ENCODE measurements at places on chromosomes 4 and X. TPM values are rescaled to one million over a fixed set of nuclear protein-coding genes. Genes with fewer than 3 reads are reported as not detected.
A peak's percentile ranks its signal among the peaks of the same experiment; 100 is the strongest.

The SRPK3 gene
- not detected for total RNA-seq

DNA sequence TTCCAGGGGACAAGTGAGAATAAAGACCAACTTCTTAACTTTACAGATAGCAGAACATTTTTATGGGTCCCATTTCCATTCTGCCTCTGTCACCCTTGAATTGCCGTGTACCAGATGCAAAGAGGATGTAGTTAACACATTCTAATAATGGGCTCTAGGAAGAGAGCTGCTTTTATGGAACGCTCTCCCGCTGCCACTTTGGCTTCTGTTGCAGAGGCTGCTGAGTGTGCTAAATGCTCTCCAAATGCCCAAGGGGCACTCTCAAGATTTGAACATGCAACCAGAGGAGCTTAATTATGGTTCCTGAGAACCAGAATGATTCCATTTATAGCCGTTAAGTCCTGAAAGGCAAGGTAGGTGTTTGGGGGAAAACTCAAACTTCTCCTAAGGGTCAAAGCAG is 28.1 kb upstream of the GPC3 start:
- H3K4me1 ChIP-seq: no peaks in the 10 kb centered on the region
- no peaks in the 10 kb centered on the region for H3K27me3 ChIP-seq
- DNase-seq: no peak
- H3K36me3 ChIP-seq: no peaks in the 10 kb centered on the region

DNA sequence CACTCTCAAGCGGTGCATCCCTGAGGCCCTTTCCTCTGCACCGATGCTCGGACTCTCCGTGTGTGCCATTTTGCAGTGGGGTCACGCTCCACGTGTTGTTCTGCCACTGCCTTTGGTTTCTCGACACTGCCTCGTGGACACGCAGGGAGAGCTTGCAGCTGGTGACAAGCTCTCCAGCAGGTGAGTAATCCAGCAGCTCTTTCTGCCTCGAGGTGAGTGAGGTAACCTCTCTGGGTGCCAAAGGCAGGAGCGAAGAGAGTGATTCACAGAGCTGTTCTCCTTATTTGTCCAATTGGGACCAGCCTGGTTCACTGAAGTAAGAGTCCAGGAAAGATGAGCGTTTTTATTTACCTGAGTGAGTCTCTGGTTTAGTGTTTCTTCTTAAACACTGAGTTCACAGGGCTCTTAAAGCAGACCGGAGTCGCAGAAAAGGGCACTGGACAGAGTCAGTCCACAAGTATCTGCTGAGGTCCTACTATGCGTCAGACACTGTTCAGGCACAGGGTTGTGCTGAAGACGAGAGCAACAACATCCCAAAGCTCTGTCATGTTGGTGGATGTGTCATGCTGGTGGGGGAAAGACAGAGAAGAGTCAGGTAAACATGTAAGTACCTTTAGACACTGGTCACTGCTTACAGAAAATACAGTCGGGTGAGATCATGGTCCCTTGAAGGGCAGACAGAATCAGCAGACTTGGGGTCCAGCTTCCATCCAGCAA is 61.8 kb downstream of the FHDC1 start:
- no peak overlapping the region for H3K27ac ChIP-seq
- DNase-seq: no peak
- no peaks in the 10 kb centered on the region for H3K36me3 ChIP-seq
- peaks cover 16% of the 10 kb centered on the region for H3K4me1 ChIP-seq

DNA sequence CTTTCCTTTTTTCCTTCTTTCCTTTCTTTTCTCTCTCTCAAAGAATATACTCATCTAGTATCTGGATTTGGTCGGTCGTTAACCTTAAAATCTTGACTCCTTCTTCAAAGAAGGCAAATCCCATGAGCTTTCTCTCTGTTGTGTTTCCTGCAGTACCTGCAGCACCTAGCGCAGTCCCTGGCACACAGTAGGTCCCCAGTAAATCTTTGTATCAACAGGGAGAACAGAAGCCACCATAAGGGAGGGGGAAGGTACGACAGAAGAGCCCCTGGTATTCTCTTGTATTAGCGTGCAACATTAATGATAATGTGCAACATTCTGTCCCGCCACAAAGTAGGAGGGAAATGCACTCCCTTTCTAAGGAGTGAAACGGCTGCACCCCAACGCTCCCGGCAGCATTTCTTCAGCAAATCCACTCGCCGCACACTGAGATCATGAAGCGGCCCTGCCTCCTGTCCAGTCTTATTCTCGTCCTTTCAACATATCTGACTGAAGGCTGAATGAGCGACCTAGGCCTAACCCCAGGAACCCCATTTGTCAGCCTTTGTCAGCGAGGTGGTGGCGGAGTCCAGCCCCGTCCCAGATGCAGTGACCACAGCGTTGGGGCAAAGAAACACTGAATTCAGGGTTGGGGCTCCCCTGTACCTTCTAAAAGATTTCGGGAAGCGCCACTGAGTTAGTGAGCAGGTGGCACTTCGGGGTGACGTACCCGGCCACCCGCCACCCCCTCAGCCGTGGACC is 133.7 kb downstream of the AMELX start:
- H3K27ac ChIP-seq: no peak overlapping the region
- H3K27me3 ChIP-seq: no peaks in the 10 kb centered on the region
- H3K4me1 ChIP-seq: no peaks in the 10 kb centered on the region
- no peak overlapping the region for H3K4me3 ChIP-seq
- H3K36me3 ChIP-seq: no peaks in the 10 kb centered on the region

DNA sequence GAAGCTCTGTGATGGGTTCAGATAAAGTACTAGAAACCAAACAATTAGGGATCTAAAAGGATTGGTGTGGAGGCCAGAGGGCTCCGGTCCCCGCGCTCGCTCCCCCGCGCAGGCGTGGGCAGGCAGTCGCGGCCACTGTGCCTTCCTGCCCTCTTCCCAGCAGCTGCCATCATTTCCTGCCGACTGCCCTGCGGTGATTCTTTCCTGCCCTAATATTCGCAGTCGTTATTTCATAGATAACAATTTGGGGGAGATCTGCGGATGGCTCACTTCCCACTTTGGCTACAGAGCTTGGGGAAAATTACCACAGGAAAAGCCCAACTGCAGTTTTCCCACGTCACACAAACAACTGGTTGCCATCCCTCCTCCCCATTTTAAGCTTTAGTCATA is 2.2 kb downstream of the GRIA2 start:
- H3K4me3 ChIP-seq: no peak overlapping the region
- H3K4me1 ChIP-seq: peaks cover 6% of the 10 kb centered on the region
- no peak overlapping the region for H3K27ac ChIP-seq
- H3K27me3 ChIP-seq: peaks cover 51% of the 10 kb centered on the region
- no peaks in the 10 kb centered on the region for H3K36me3 ChIP-seq

GRCh38 chr4:13483136-13483767 is 888 bp downstream of the RAB28 start:
- no peaks in the 10 kb centered on the region for H3K4me1 ChIP-seq
- peak; percentile 30 for DNase-seq
- no peaks in the 10 kb centered on the region for H3K36me3 ChIP-seq
- peak overlapping the region; percentile 99 for H3K27ac ChIP-seq
- no peaks in the 10 kb centered on the region for H3K27me3 ChIP-seq

- no peak for DNase-seq
- peaks cover 11% of the 10 kb centered on the region for H3K4me1 ChIP-seq
- no peak overlapping the region for H3K4me3 ChIP-seq
- H3K27me3 ChIP-seq: no peaks in the 10 kb centered on the region
Measured at GRCh38 chr4:56959100-56959499, 18.3 kb downstream of the NOA1 start.

The AWAT2 gene
- total RNA-seq: not detected

DNA sequence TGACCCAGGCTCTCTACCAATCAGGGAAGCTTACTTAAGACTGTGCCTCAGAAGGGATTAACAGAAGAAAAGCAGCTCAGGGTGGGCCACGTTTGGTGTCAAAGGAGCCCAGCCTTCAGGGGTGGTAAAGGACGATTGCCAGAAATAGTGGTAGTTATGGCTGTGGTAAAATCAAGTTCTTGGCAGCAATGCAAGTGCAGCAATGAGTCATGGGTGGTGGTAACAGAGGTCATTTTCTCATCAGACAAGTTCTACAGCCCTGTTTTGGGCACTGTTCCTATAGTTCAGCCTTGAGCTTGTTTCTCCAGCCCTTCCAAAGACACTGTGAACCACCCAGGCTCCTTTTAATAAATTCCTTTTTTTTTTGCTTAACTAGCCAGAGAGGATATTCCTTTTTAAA is 120.3 kb downstream of the EFHC2 start:
- H3K27me3 ChIP-seq: no peaks in the 10 kb centered on the region
- no peak for DNase-seq
- H3K4me1 ChIP-seq: no peaks in the 10 kb centered on the region
- no peak overlapping the region for H3K4me3 ChIP-seq

DNA sequence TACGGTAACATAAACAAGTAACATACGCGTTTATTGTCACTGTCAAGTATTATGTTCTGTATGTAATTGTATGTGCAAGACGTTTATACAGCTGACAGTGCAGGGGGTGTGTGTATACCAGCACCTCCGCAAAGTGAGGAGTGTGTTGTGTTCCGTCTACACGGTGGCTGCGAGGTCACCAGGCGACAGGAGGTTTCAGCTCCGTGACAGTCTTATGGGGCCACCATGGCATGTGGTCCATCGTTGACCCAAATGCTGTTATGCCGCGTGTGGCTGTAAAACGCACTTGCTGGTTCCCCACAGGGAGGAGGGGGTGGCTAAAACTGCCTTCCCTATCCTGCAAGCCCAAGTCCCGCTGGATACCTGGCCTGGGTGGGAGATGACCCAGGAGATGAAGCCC is 25.0 kb downstream of the NSG1 start:
- peaks cover 17% of the 10 kb centered on the region for H3K27me3 ChIP-seq
- H3K4me3 ChIP-seq: no peak overlapping the region
- H3K36me3 ChIP-seq: no peaks in the 10 kb centered on the region
- no peaks in the 10 kb centered on the region for H3K4me1 ChIP-seq
- DNase-seq: no peak

- peaks cover 6% of the 10 kb centered on the region for H3K36me3 ChIP-seq
- peak overlapping the region; percentile 74 for H3K27ac ChIP-seq
- H3K4me1 ChIP-seq: peaks cover 14% of the 10 kb centered on the region
- peak; percentile 64 for DNase-seq
- H3K27me3 ChIP-seq: no peaks in the 10 kb centered on the region
Measured at GRCh38 chr4:39706334-39706733, 8.4 kb downstream of the UBE2K start.

GRCh38 chr4:107902715-107903114 is 28.6 kb upstream of the CYP2U1 start:
- no peaks in the 10 kb centered on the region for H3K36me3 ChIP-seq
- H3K27ac ChIP-seq: no peak overlapping the region
- no peaks in the 10 kb centered on the region for H3K4me1 ChIP-seq
- no peaks in the 10 kb centered on the region for H3K27me3 ChIP-seq
- no peak overlapping the region for H3K4me3 ChIP-seq

The SOD3 gene
- total RNA-seq: 1.7 TPM

DNA sequence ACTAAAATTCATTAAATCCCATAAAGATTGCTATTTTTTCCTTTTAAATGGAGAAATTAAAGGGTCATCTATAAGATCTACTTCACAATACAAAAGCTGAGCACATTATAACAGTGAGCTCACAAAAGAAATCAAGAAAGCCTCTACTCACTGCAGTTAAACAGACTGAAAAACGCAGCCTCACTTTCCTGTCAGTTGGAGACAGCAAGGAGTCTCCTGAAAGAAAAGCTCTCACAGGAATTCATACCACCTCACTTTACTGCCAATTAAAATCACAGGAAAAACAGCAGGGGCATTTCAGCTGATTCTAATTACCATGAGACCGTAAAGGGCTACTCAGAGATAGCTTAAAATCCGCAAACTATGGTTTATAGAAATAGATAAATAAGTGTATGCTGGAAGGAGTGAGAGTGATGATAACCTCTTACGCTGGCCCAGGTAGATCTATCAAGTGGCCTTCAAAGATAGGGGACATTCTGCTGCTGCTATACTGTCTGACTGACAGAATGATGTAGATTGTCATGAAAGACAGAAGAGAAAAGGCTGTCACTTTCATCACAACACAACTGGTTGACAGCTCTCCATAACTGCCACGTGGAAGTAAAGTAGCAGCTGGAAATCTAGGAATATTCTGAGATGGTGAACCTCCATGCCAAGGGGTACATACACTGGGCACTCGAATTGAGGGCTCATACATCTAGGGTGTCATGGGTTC is 1333.7 kb upstream of the DIAPH2 start:
- no peaks in the 10 kb centered on the region for H3K27me3 ChIP-seq
- no peak overlapping the region for H3K27ac ChIP-seq

- no peaks in the 10 kb centered on the region for H3K27me3 ChIP-seq
- H3K4me1 ChIP-seq: no peaks in the 10 kb centered on the region
- no peak overlapping the region for H3K27ac ChIP-seq
- H3K4me3 ChIP-seq: no peak overlapping the region
- no peaks in the 10 kb centered on the region for H3K36me3 ChIP-seq
Measured at GRCh38 chr4:11857881-11858280, 429.2 kb upstream of the HS3ST1 start.

The TLR10 gene
- total RNA-seq: not detected

The CLDN2 gene
- total RNA-seq: 0.11 TPM

DNA sequence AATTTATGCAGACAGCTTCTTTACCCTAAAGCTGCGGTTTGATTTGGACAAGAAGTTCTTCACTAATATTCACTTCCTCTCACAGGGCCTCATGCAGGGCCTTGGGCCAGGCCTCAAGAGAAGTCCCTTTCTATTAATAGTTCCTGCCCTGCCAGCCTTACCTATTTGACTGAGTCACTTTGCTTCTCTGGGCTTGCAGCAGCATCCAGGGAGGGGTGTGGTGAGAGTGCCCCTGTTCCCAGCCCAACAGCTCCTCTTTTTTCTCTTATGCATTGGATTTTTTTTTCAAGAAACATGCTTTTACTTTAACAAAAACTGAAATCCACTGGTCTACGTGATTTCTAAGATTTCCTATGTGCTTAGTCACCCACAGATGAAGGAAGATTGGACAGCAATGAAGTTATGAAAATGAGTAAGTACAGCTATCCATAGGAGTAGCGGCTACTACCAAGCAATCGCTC is 26.7 kb downstream of the FAM156B start:
- no peak overlapping the region for H3K4me3 ChIP-seq
- H3K27ac ChIP-seq: no peak overlapping the region
- peaks cover 4% of the 10 kb centered on the region for H3K4me1 ChIP-seq
- no peak for DNase-seq

The NPY2R gene
- total RNA-seq: not detected

- no peak overlapping the region for H3K4me3 ChIP-seq
- H3K4me1 ChIP-seq: no peaks in the 10 kb centered on the region
- H3K36me3 ChIP-seq: no peaks in the 10 kb centered on the region
- DNase-seq: no peak
Measured at GRCh38 chrX:19579485-19579884, 64.2 kb upstream of the MAP3K15 start.

- no peaks in the 10 kb centered on the region for H3K27me3 ChIP-seq
- no peaks in the 10 kb centered on the region for H3K4me1 ChIP-seq
- H3K27ac ChIP-seq: no peak overlapping the region
- DNase-seq: no peak
Measured at GRCh38 chr4:52889778-52890520, 27.8 kb downstream of the RASL11B start.

The MAGEB2 gene
- total RNA-seq: not detected

- no peak overlapping the region for H3K4me3 ChIP-seq
- H3K4me1 ChIP-seq: no peaks in the 10 kb centered on the region
- no peaks in the 10 kb centered on the region for H3K27me3 ChIP-seq
- no peak for DNase-seq
- no peaks in the 10 kb centered on the region for H3K36me3 ChIP-seq
- no peak overlapping the region for H3K27ac ChIP-seq
Measured at GRCh38 chrX:11296051-11296450, 2.8 kb downstream of the AMELX start.

The ZNF157 gene
- not detected for total RNA-seq

The SPP1 gene
- total RNA-seq: 2.7 TPM

The MAGEB10 gene
- not detected for total RNA-seq

- peaks cover 6% of the 10 kb centered on the region for H3K36me3 ChIP-seq
- no peak for DNase-seq
- H3K4me3 ChIP-seq: no peak overlapping the region
- no peak overlapping the region for H3K27ac ChIP-seq
Measured at GRCh38 chr4:56052481-56052880, 103.7 kb downstream of the CEP135 start.
